ENCODE measurements at places on chromosomes 6 and 20. TPM values are rescaled to one million over a fixed set of nuclear protein-coding genes. Genes with fewer than 3 reads are reported as not detected.

Gene FAM229B
- total RNA-seq, result 3.3 TPM

GRCh38 chr20:16701296-16701695 lies 28.5 kb upstream of the SNRPB2 start:
- H3K4me3 ChIP-seq, result no peak overlapping the region
- H3K36me3 ChIP-seq, result peaks cover 2% of the 10 kb centered on the region
- H3K27me3 ChIP-seq, result peaks cover 11% of the 10 kb centered on the region
- H3K27ac ChIP-seq, result no peak overlapping the region
- DNase-seq, result peak; percentile 13

DNA sequence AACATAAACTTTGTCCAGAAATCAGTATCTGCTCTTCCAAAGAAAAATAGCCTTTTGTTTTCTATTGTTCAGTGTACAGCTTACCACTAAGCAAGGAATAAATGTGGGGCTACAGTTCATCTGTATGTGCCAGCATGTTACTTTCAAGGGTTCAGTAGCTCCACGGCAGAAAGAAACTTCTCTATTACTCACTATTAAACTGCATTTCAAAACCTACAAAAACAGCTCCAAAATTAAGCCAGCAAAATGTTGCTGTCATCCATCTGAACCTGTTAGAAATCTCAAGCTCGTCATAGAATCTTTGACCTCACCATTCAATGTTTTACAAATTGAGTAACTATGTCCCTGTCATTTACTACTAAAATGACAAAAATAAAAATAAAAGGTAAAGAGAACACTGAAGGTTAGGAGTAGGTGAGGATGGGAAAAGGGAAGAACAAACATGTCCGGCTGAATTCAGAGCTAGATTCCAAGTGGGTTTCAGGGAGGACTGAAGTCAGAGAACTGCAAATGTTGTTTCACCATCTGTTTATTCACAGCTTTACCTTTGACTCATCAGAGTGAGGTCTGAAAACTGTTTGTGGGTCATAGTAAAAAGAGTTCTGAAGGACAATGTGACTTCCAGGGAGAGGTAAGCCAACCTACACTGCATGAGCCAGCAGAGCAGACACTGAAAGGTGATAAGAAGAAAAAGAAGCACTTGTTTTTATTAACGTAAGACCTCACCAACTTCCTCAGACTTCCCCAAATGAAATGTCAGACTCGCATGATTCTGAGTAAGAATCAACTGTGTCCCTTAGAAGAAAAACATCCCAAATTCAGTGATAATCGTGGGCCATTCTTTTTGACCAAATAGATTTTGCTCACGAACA lies 62.0 kb downstream of the ATXN1 start:
- peaks cover 9% of the 10 kb centered on the region for H3K36me3 ChIP-seq
- H3K27ac ChIP-seq, result peak overlapping the region; percentile 97
- peak overlapping the region; percentile 84 for H3K4me3 ChIP-seq
- DNase-seq, result peak; percentile 47

DNA sequence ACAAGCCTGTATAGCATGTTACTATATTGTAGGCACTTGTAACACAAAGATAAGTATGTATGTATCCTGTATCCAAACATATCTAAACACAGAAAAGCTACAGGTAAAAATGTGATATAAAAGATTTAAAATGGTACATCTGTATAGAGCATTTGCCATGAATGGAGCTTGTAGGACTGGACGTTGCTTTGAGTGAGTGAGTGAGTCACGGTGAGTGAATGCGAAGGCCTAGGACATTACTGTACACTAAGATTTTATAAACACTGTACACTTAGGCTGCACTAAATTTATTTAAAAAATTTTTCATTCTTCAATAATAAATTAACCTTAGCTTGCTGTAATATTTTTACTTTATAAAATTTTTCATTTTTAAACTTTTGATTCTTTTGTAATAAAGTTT lies 136.9 kb downstream of the NKAIN2 start:
- no peak for DNase-seq
- H3K27me3 ChIP-seq, result no peaks in the 10 kb centered on the region
- H3K4me3 ChIP-seq, result no peak overlapping the region
- no peak overlapping the region for H3K27ac ChIP-seq

GRCh38 chr6:137709424-137710236 lies 157.4 kb upstream of the TNFAIP3 start:
- H3K4me3 ChIP-seq, result peak overlapping the region; percentile 22
- H3K4me1 ChIP-seq, result peaks cover 78% of the 10 kb centered on the region
- peak; percentile 54 for DNase-seq
- H3K36me3 ChIP-seq, result peaks cover 11% of the 10 kb centered on the region
- no peaks in the 10 kb centered on the region for H3K27me3 ChIP-seq
- H3K27ac ChIP-seq, result peak overlapping the region; percentile 90

DNA sequence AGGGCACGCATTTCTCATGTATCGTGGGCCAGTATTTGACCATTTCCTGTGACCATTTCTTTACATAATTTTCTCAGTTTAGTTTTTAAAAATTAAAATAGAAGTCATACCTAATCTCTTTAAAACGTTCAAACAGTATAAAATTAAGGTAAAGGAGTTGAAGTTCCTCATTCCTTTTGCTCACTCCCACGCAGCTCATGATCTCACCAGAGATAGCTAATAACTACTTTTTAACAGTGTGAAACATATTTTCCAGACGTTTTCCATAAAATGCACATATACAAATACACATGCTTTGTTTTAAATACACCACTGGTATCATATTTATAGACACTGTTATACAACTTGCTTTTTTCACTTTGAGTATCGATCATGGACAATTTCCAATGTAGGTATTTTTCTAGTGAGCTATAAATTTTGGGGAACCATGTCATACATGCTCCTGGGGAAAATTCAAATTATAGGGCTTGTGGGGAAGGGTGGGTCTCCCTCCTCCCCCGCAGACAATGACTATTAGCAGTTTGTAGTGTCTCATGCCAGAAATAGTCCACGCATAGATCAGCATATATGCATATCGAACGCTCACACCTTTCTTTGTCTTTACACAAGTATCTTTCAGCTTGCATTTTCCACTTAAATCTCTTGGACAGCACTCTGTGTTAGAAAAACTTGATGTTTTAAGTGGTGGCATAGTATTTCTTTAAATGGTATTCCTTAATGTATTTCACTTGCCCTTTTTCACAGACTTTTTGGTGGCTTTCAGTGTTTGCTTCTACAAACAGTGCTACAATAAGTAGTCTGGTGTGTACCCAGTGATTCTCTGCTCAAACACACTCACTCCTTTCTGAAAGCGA lies 145.5 kb upstream of the ZNF217 start:
- no peaks in the 10 kb centered on the region for H3K36me3 ChIP-seq
- peak overlapping the region; percentile 92 for H3K27ac ChIP-seq
- H3K27me3 ChIP-seq, result no peaks in the 10 kb centered on the region
- DNase-seq, result no peak

- H3K27me3 ChIP-seq, result no peaks in the 10 kb centered on the region
- H3K27ac ChIP-seq, result no peak overlapping the region
- no peaks in the 10 kb centered on the region for H3K4me1 ChIP-seq
- no peaks in the 10 kb centered on the region for H3K36me3 ChIP-seq
Observed at GRCh38 chr6:86715676-86716075, 221.7 kb upstream of the HTR1E start.

DNA sequence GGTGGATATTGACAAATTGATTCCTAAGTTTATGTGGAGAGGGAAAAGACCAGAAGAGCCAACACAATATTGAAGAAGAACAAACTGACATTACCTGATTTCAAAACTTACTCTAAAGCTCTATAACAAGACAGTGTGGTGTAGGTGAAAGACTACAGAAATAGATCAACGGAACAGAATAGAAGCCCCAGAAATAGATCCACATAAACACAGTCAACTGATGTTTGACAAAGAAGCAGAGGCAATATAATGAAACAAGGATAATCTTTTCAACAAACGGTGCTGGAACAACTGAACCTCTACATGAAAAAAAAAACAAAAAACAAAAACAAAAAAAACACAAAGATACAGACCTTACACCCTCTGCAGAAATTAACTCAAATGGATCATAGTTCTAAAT lies 50.2 kb downstream of the MAP3K5 start:
- H3K27ac ChIP-seq, result no peak overlapping the region
- no peak overlapping the region for H3K4me3 ChIP-seq
- peaks cover 3% of the 10 kb centered on the region for H3K4me1 ChIP-seq
- no peak for DNase-seq

GRCh38 chr6:15417811-15418210 lies 171.9 kb downstream of the JARID2 start:
- H3K27ac ChIP-seq, result peak overlapping the region; percentile 60
- peaks cover 25% of the 10 kb centered on the region for H3K36me3 ChIP-seq

- H3K27ac ChIP-seq, result no peak overlapping the region
- no peak overlapping the region for H3K4me3 ChIP-seq
- H3K36me3 ChIP-seq, result no peaks in the 10 kb centered on the region
Observed at GRCh38 chr6:114446342-114446741, 103.5 kb upstream of the HS3ST5 start.

DNA sequence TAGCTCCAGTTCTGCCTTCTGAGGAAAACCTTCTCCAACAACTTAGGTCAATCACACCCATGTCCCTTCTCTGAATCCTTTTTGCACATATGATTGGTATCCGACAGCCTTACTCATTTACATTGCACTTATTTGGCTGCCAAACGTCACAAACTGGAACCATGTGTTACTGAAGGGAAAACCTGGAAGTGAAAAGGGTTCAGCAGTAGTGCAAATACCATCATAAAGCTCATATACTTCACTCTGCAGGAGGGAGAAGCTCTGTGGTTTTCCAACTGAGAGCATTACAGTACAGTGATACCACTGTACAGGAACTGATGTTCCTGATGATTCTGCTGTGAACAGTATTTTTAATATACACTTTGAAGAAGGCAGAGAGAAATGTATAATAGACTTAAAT lies 87.8 kb downstream of the SLC16A10 start:
- H3K36me3 ChIP-seq, result no peaks in the 10 kb centered on the region
- H3K4me1 ChIP-seq, result peaks cover 26% of the 10 kb centered on the region
- H3K27ac ChIP-seq, result no peak overlapping the region
- no peak overlapping the region for H3K4me3 ChIP-seq

GRCh38 chr20:6495907-6496306 lies 271.6 kb upstream of the BMP2 start:
- H3K4me1 ChIP-seq, result no peaks in the 10 kb centered on the region
- no peak overlapping the region for H3K27ac ChIP-seq
- DNase-seq, result no peak
- no peaks in the 10 kb centered on the region for H3K27me3 ChIP-seq

DNA sequence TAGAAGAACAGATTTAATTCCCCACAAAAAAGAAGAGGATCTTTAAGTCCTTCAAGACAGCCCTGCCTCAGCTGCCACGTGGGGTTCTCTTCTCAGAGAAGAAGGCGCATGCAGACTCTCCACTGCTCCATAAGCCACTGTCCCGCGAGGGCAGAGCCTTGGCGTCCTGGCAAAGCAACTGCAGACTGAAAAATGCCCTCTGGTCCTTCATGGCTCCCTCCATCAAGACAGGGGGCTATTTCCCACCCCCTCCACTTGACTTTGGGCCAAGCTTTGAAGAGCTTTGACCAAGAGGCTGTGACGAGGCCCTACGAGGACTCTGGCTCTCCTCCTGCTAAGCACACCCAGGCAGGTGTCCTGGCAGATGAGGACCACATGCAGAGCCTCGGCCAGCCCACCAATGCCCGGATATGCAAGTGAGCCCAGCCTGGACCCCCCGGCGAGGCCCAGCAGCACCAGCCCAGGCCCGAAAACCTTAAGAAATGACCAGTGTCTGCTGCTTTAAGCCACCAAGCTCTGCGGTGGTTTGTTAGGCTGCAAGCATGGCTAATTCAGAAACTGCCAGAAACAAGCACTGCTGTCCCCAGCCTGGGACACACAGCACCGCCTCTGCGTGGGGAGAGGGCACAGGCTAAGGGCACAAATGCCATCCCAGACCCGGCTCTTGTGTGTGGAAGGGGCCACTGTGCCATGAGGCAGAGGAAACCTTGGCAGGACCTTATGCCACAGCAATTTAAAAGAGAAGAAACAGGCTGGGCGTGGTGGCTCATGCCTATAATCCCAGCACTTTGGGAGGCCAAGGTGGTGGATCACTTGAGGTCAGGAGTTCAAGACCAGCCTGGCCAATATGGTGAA lies 16.1 kb downstream of the GMEB2 start:
- no peak for DNase-seq
- no peak overlapping the region for H3K27ac ChIP-seq
- no peak overlapping the region for H3K4me3 ChIP-seq
- H3K4me1 ChIP-seq, result peaks cover 7% of the 10 kb centered on the region

- DNase-seq, result no peak
- H3K4me3 ChIP-seq, result no peak overlapping the region
- no peaks in the 10 kb centered on the region for H3K36me3 ChIP-seq
- H3K27ac ChIP-seq, result no peak overlapping the region
- no peaks in the 10 kb centered on the region for H3K27me3 ChIP-seq
Observed at GRCh38 chr6:54307439-54307910, 766 bp upstream of the TINAG start.

DNA sequence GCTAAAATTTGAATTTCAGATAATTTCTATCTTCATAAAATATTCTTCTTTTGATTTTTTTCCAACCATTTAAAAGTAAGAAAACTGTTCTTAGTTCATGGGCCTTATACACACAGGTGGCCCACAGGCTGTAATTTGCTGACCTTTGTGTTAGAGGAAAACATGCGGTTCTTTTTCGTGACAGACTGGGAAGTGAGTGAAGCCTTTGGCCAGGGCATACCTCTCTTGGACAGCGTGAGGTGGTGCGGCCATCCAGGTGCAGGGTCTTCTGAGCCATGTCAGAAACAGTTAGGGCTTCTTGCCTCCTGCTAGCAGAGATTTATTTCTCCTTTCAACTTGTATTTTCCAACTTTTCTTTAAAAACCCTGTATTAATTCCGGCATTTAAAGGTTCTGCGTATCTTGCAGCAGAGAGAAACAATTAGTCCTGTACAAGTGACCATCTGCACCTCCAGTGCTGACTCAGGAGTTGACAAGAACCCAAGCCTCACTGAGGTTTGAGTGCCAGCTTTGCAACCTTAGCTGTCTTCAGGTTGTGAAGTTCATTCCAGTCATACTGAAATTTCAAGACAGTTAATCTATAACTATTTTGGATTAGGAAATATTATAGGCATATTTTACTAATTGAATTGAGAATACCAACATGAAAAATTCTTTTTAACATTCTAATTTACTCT lies 177.8 kb downstream of the LY86 start:
- DNase-seq, result no peak
- H3K4me3 ChIP-seq, result no peak overlapping the region
- no peak overlapping the region for H3K27ac ChIP-seq
- H3K4me1 ChIP-seq, result no peaks in the 10 kb centered on the region

All from activated T-cell treated with anti-CD3 and anti-CD28 coated beads, Interleukin-2, amount 50 U/mL, for 72 hours (primary cell).